ENCODE measurements at places on chromosomes 12 and 14.

DNA sequence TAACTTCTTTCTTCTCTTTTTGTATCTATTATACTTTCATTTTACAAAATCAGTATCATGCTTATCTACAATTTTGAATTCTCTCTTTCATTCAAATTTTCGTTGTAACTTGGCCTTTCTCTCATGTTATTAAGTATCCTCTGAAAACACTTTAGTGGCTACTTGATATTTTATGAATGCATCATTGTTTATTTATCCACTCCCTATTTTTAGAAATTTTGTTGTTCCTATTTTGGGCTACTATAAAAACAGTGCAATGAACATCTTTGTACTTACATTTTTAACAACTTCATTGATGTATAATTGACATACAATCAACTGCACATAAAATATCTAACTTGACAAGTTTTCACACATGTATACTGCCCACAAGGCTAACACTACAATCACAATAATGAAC, 44.0 kb upstream of the AMIGO2 start:
- no peak for DNase-seq

DNA sequence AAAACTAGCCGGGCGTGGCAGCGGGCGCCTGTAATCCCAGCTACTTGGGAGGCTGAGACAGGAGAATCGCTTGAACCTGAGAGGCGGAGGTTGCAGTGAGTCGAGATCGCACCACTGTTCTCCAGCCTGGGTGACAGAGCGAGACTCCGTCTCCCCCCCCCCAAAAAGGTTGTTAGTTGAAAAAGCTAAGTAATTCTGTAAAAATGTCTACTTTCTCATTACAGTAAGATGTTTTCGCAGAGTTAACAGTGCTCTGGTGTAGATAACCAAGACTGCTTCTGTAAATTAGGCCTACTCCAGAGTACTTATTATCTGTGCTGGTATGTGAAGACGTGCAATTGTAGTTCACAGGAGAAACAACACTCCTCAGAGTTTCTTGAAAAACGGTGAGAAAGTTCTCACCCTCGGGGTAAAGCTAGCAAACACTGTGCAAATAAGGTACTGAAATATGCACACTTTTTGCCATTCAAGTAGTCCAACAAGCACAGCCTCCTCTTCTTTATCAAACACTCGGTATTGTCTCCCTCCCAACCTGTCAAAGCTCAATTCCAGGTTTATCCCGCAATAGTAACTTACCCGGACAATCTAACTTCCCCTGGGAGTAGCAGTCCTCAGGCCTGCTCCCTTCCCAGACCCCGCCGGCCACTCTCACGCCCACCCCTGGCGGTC, 974 bp downstream of the BTBD7 start:
- DNase-seq: no peak

DNA sequence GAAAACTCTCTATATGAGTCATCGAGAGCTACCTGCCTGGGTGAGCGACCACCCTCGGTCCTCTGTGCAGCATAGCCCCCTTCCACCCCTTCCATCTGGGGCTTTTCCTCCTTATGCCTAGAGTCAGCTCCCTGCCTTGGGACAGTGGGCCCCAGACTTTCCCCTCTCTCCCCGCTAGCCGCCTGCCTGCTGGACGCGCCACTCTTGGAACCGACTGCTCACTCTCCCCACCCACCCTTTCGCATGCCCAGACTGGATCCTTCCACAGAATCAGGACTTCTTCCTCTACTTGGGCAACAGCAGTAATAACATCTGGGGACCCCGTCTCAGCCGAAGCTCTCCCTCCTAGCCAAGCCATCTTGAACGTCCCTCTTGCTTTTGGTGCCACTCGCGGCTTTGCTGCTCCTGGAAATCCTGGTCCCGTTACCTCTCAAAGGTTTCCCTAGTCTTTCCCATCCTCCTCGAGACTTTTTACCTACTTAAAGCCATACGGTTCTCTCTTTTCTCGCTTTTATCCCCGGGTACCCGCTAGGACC, 671 bp downstream of the ESYT1 start:
- DNase-seq: no peak

DNA sequence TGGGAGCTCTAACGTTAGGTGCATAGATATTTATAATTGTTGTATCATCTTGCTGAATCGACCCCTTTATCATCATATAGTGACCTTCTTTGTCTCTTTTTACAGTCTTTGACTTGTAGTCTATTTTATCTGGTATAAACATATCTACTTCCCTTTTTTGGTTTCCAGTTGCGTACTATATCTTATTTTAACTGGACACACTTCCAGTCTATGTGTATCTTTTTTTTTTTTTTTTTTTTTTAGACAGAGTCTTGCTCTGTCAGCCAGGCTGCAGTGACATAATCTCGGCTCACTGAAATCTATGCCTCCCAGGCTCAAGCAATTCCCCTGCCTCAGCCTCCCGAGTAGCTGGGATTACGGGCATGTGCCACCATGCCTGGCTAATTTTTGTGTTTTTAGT, 41.9 kb upstream of the ZFP36L1 start:
- no peak for DNase-seq

DNA sequence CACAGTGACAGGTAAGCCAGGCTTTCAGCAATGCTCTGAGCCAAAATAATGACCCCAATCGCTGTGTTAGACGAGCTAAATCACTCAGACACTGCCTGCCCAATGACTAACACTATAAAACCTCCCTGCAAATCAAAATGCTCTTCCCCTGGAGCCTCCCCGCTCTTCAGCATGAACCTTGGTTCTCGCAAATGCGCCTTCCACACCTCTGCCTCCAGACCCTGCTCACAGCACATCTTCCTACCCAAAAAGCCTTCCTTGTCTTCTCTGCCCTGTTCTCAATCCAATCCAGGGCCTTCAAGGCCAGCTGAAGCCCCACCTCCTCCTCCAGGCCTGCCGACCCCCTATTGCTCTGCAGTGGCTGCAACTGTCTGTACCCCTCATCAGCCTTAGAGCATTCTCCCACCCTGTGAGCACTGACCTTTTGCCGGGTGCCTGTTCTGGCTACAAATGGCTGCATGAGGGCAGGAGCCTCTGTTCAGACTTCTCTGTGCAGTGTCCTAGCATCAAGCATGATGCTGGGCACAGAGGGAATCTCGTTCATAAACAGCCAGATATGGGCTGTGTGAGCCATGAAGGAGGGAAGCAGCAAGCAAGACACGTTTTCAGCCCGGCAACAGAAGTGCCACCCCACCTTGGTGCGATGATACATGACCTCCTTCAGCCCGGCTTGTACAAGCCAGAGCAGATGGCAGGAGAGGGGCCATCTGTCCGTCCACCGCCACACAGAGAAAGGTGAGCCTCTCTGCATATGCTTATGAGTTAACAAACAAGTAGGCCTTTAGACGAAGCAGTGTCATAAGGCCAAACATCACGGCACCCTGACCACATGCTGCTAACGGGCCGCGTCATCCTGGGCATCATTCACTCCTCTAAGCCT, 64.5 kb upstream of the DDX11 start:
- DNase-seq: no peak

DNA sequence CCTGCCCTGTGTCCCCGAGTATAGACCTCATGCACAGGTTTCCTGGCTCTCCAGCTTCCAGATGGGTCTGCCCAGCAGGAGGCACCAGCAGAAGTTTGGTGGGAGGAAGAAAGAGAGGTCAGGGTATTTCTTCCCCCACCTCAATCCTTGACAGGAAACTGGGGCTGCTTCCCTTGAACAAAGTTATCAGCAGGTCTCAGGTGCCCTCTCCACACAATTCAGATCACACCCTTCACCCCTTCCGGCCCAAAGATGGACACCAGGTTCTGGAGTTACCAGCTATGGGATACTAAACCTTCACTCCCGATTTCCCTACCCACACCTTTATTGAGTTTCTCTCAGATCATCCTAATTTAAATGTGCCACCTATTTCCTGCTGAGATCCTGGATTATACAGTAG, 1.2 kb downstream of the SART3 start:
- no peak for DNase-seq

- DNase-seq: no peak
These were observed 25.0 kb upstream of the COCH start for GRCh38 chr14:30849354-30849753.

All from D721Med (cell line).